ENCODE measurements at places on chromosomes 7 and 10. TPM values are rescaled to one million over a fixed set of nuclear protein-coding genes. Genes with fewer than 3 reads are reported as not detected.

DNA sequence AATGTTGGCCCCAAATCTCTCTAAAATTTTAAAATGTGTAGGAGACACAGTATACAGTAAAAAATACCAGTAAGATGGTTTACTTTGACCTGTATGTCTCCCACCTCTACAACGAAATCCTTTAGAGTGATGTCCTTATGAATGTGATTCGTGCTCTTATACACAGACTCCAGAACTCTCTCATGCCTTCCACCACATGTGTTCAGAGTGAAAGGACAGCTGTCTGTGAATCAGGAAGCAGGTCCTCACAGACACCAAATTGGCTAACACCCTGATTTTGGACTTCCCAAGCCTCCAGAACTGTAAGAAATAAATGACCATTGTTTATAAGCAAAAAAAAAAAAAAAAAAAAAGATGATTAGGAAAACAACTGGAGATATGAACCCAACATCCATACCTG is 35.2 kb downstream of the RNF133 start:
- no peak for DNase-seq

- DNase-seq = no peak
Observed at GRCh38 chr10:121195524-121195910, 344.4 kb downstream of the WDR11 start.

DNA sequence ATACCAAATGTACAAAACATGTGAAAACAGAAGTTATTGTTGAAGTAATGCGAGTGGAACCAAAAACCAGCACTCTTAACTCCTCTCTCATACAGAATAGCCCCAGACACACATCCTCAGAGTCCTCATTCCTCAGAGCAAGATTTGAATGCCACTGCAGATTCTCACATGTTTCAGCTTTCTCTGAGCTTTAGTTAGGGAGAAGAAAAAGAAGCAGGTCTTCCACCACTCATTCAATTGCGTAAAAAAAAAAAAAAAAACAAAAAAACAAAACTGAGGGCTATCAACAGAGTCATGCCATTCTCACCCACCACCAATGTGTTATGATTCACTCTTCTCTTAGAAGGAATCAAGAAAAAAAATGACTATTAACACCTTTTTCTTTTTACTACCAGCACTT is 287.7 kb downstream of the IPMK start:
- DNase-seq = no peak

WEE2 gene
- not detected for total RNA-seq

- no peak for DNase-seq
Observed at GRCh38 chr10:36499693-36500092, 625.7 kb upstream of the ANKRD30A start.

DNA sequence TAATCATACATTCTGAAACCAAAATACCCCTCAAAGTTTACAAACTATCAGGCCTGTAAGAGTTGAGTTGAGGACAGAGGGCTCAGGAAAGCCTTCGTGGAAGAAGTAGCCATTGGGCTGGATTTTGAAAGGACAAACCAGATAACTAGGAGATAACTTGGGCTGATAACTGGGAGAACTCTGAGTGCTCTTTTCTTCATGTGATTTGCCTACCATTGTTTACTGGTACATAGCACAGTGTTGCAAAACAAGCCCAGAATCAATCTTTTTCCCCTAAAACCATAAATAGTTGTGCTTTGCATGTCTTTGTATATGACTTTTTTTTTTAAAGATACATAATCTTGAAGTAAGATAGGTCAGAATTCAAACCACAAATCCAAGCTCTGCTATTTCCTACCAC is 106.7 kb upstream of the ITGB1 start:
- no peak for DNase-seq

CLCN1 gene
- total RNA-seq = not detected

DNA sequence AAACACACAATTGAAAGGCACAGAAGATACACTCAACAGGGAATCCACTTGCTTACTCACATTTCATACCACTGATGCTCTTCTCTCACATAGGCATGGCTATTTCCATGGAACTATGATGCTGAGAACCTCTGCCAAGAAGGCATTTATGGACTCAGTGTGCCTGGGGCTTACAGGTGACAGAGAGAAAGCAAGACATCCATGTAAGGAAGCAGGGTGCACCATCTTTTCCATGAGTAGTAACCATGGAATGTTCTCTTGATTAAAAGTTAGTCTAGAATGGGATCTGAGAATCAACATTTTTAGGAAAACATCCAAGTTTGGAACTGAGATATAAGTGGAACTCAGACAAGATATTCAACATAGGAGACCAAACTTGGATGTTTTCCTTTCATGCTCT is 52.5 kb upstream of the MACC1 start:
- no peak for DNase-seq

- no peak for DNase-seq
Observed at GRCh38 chr10:102673236-102673818, 29.0 kb downstream of the TRIM8 start.

- DNase-seq = no peak
Observed at GRCh38 chr7:144780071-144780608, 55.7 kb downstream of the TPK1 start.

GRCh38 chr10:17001297-17001744 is 128.3 kb downstream of the CUBN start:
- DNase-seq = no peak

CASD1 gene
- 20.4 TPM for total RNA-seq

GRCh38 chr7:41880107-41880506 is 177.2 kb upstream of the INHBA start:
- DNase-seq = no peak

Measured in SK-MEL-5 (cell line).